Liver (tissue), 10 donors: ENCODE measurements at places on chromosomes 4 and X. TPM values are rescaled to one million over a fixed set of nuclear protein-coding genes. Genes with fewer than 3 reads are reported as not detected.

DNA sequence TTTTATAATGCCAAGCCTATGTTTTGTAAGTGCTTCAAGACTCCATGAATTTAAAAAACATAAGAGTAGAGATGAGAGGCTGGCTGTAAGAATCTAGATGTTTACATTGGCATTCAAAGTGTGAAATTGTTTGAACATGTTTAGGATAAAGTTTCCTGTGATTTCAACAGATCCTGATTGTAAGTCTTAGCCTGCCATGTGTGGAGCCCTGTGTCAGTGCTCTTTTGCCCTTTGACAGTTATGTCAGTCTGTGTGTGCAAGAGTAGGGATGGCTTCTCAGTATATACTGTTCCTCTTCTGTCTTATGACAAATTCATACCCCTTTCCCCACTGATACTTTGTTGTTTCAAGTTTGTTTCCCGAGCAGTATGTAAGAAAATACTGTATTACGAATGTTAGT is 68.2 kb downstream of the USP9X start:
- no peaks in the 10 kb centered on the region for H3K4me1 ChIP-seq
- no peaks in the 10 kb centered on the region for H3K27me3 ChIP-seq
- H3K27ac ChIP-seq = no peak overlapping the region
- H3K36me3 ChIP-seq = peaks cover 19% of the 10 kb centered on the region

DNA sequence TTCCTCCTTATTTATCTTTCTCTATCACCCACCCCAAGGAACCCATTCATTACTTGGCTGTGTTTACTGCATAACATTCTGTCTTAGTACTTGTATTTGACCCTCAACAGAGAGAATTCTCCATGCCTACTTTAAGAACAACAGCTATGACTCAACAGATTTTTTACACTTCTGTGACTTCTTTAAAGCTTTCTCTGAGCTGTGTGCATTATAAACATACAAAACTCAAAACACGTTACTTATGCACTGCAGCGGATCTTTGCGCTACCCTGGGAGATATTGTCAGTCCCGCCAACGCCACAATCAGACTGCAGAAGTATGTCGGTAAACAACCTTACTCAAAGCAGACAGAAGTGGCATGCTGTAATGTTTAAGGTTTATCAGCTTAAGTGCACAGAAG is 35.1 kb downstream of the PRKX start:
- H3K27me3 ChIP-seq = no peaks in the 10 kb centered on the region
- H3K4me1 ChIP-seq = no peaks in the 10 kb centered on the region
- no peak overlapping the region for H3K4me3 ChIP-seq
- H3K36me3 ChIP-seq = no peaks in the 10 kb centered on the region
- DNase-seq = no peak
- no peak overlapping the region for H3K27ac ChIP-seq

The TLR3 gene
- total RNA-seq = 1.3 TPM

DNA sequence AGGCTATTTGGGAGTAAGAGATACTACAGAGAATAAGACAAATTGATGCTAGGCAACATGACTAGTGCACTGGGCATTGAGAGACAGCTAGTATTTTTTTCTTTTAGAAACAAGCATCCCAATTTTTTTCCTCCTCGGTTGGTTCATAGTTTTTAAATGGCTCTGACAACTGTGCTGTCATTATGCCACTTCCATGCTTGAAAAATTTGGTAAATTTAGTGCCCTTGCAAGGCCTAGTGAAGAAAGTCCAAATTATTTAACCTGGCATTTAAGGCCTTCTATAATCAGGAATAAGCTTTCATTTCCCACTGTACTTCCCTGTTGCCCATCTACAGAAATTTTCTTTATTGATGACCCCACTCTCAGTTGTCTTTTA is 15.8 kb downstream of the VSIG4 start:
- H3K36me3 ChIP-seq = no peaks in the 10 kb centered on the region
- no peaks in the 10 kb centered on the region for H3K4me1 ChIP-seq
- no peak overlapping the region for H3K4me3 ChIP-seq

The CLGN gene
- total RNA-seq = 3.7 TPM

The ADH1C gene
- total RNA-seq = 74.3 TPM

- no peaks in the 10 kb centered on the region for H3K4me1 ChIP-seq
- no peaks in the 10 kb centered on the region for H3K36me3 ChIP-seq
- H3K4me3 ChIP-seq = no peak overlapping the region
- H3K27me3 ChIP-seq = no peaks in the 10 kb centered on the region
- H3K27ac ChIP-seq = no peak overlapping the region
- no peak for DNase-seq
Measured at GRCh38 chr4:64068096-64068495, 341.2 kb downstream of the TECRL start.

The CXXC4 gene
- 0.92 TPM for total RNA-seq

GRCh38 chr4:153028535-153028934 is 92.4 kb downstream of the FHDC1 start:
- no peak for DNase-seq
- no peaks in the 10 kb centered on the region for H3K36me3 ChIP-seq
- no peaks in the 10 kb centered on the region for H3K4me1 ChIP-seq
- H3K27ac ChIP-seq = no peak overlapping the region

GRCh38 chr4:25950461-25951389 is 36.7 kb downstream of the SMIM20 start:
- no peak overlapping the region for H3K27ac ChIP-seq
- no peak overlapping the region for H3K4me3 ChIP-seq
- no peaks in the 10 kb centered on the region for H3K27me3 ChIP-seq
- H3K36me3 ChIP-seq = no peaks in the 10 kb centered on the region
- no peak for DNase-seq

The ARAF gene
- total RNA-seq = 32.4 TPM

The SHROOM2 gene
- 3.9 TPM for total RNA-seq

The MAOB gene
- total RNA-seq = 52.9 TPM

The CT83 gene
- total RNA-seq = not detected

DNA sequence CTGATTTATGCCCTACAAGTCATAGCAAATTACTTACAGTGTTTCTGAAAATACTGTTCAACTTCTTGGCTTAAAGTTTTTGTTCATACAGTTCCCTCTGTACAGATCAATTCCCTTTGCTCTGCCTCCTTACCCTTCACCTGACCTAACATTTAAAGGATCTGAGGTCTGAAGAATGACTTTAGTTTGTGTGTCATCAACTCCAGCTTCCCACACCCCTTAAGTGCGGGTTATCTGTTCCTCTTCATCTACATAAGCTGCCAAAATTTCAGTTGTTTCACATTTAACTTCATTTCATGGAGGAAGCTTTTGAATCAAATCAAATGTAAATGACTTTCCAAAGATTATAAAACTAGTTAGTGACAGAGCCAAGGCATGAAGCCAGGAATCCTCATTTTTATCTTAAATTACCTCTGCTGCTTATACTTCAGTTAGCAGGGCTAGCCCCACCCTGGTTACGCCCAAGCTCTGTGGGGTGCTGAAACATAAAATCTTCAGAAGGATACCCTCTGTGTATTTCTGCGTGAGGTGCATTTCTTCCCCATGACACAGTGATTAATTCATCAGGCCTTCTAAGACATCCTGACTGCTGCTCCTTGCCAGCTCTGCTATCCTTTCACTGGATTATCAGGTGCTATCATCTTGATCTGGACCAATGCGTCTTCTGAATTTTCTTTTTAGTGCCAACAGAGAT is 16.5 kb downstream of the CXCL1 start:
- no peak for DNase-seq
- no peak overlapping the region for H3K4me3 ChIP-seq
- H3K27me3 ChIP-seq = no peaks in the 10 kb centered on the region
- H3K27ac ChIP-seq = no peak overlapping the region
- no peaks in the 10 kb centered on the region for H3K4me1 ChIP-seq
- no peaks in the 10 kb centered on the region for H3K36me3 ChIP-seq

- no peak for DNase-seq
- no peaks in the 10 kb centered on the region for H3K27me3 ChIP-seq
- H3K27ac ChIP-seq = no peak overlapping the region
- no peak overlapping the region for H3K4me3 ChIP-seq
- no peaks in the 10 kb centered on the region for H3K36me3 ChIP-seq
Measured at GRCh38 chr4:147173797-147174432, 228.3 kb upstream of the TTC29 start.

DNA sequence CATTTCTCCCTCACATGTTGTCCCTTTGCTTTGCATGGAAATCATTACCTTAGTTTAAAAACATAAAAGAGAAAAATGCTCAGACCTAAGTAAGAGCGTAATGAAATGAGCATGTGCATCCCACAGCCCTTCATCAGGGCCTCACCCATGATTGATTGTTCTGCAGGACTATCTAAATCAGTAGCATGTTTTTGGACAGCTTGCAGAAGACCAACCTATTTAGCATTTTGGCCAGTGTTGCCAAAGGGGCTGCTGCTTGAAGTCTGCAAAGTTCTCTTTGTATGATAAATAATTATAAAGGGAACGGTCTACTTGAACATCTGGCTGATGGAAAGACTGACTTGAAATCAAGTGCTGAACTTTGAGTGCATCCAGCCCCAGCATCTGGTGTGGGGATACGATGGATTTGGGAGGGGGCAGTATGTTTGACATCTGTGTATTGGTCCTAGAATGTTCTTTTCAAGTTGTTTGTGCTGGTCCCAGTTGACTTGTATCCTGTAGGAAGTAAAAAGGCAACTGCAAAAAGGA is 76.1 kb upstream of the LIMCH1 start:
- H3K27me3 ChIP-seq = no peaks in the 10 kb centered on the region
- DNase-seq = no peak
- H3K36me3 ChIP-seq = no peaks in the 10 kb centered on the region
- no peak overlapping the region for H3K27ac ChIP-seq
- no peaks in the 10 kb centered on the region for H3K4me1 ChIP-seq

DNA sequence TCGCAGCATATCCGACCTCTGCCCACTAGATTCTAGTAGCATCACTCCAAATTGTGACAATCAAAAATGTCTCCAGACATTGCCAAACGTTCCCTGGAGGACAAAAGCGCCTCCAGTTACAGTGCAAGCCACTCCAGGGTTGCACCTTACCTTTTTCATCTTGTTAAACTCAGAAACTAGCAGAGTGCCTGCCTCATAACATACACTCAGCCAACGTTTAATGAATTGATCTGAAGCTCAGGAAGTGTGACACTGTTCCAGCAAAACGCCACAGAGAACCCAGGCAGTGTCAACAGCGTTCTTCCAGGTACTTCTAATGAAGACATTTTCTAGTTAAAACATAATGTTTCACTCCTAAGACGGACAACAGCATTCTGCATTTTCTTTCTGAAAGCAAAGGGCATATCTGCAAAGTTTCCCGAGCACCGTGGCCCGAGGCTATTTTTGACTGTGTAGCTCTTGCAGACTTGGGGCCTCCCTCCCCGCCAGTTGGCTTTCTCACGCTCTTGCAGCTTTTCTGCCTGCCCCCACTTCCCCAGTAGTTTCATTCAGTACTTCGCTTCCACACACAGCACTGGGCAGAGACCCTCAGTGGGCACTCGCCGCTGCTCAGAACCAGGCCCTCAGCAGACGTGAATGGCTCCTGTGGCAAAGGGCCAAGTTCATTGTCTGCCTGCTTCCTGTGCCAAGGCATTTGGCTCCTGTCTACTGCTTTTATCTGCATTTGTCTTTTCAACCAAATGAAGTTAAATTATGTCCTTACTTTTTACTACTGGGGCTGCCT is 133.4 kb upstream of the TTC29 start:
- no peak overlapping the region for H3K27ac ChIP-seq
- H3K27me3 ChIP-seq = no peaks in the 10 kb centered on the region
- DNase-seq = no peak
- no peaks in the 10 kb centered on the region for H3K4me1 ChIP-seq
- H3K36me3 ChIP-seq = no peaks in the 10 kb centered on the region

- H3K4me3 ChIP-seq = no peak overlapping the region
- H3K27me3 ChIP-seq = peaks cover 2% of the 10 kb centered on the region
- DNase-seq = no peak
- H3K27ac ChIP-seq = no peak overlapping the region
- H3K4me1 ChIP-seq = no peaks in the 10 kb centered on the region
- H3K36me3 ChIP-seq = no peaks in the 10 kb centered on the region
Measured at GRCh38 chrX:115214605-115215004, 19.3 kb downstream of the LRCH2 start.

DNA sequence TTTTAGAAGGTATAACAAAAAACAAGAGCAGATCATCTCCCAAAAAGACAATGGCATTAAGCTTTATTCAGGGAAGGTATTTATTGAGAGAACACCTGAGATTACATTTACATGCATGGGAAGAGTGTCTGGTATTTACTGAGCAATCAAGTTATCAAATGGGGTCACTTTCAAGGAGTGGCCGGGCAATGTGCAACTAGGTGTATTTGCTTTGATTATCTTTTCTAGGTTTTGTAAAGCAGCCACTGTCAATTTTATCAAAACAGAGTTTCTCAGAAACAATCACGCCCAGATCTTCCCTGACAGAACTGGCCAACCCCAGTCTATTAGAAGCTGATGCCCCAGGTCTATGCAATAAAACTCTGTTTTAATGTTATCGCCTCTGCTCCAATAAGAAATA is 169.5 kb downstream of the GLRA2 start:
- H3K27me3 ChIP-seq = no peaks in the 10 kb centered on the region
- DNase-seq = no peak
- H3K36me3 ChIP-seq = no peaks in the 10 kb centered on the region
- no peak overlapping the region for H3K4me3 ChIP-seq
- H3K4me1 ChIP-seq = no peaks in the 10 kb centered on the region

GRCh38 chrX:135528254-135528653 is 7.8 kb downstream of the INTS6L start:
- DNase-seq = no peak
- H3K36me3 ChIP-seq = no peaks in the 10 kb centered on the region
- H3K27me3 ChIP-seq = no peaks in the 10 kb centered on the region

GRCh38 chrX:133214301-133214700 is 3.9 kb downstream of the TFDP3 start:
- H3K36me3 ChIP-seq = no peaks in the 10 kb centered on the region
- no peak for DNase-seq
- no peak overlapping the region for H3K4me3 ChIP-seq
- H3K27ac ChIP-seq = no peak overlapping the region
- H3K27me3 ChIP-seq = no peaks in the 10 kb centered on the region

DNA sequence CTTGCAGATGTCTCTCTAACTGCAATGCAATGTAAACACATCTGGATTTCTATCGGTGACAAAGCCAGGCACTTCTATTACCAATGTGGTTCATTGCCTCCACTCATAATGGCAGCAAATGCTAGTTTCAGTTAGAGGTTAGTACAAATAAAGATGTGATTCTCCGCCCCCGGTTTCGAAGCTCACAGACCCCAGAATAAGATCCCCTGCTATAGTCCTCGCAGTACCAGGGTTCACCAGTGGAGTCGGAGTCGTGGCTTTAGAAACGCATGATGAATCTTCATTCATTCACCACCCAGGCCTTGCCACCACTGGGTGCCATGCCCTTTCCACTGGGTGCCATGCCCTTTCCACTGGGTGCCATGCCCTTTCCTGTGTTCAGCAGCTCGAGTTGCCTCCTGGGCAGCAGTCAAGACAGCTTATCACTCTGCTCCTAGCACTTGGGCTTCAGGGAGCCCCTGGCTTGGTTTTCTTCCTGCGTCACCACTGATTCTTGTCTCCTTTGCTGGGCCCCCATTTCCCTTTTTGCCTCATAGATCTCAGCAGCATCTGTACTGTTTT is 3.5 kb upstream of the NAA10 start:
- H3K4me1 ChIP-seq = peaks cover 15% of the 10 kb centered on the region
- H3K27me3 ChIP-seq = no peaks in the 10 kb centered on the region
- no peak for DNase-seq
- H3K36me3 ChIP-seq = no peaks in the 10 kb centered on the region
- H3K4me3 ChIP-seq = no peak overlapping the region

The NLGN3 gene
- 0.23 TPM for total RNA-seq

The MUC7 gene
- total RNA-seq = not detected
